SK-N-SH (cell line): ENCODE measurements at places on chromosomes 5 and 9.
A peak's percentile ranks its signal among the peaks of the same experiment; 100 is the strongest.

DNA sequence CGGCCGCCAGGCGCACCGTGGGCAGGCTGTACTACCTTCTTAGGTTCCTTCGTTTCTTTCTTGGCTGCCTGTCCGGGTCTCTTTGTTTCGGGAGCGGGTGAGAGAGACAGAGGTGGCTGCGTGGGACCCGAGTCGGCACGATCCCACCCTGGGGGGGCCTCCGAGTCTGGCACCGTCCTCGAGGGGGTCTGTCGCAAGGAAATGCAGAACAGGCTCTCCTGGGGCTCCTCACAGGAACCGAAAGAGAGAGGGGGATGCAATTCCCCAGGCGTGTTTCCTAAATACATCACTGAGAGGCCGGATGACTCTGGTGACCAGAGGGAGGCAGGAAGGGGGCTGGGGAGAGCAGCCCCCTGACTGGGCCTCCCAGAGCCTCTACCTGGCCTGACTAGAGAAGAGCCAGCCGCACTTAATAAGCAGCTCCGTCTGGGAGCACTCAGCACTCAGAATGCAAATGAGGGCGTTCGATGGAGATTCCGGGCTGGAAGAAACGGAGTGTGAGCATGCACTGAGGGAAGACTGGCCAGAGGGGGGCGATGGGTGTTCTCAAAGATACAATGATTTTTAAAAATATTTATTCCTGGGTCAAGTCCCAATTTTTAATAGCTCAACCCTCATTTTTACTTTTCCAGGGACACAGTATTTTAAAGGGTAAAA, 11.7 kb upstream of the INPP5E start:
- H3K27me3 ChIP-seq: no peaks in the 10 kb centered on the region
- H3K36me3 ChIP-seq: peaks cover 82% of the 10 kb centered on the region
- DNase-seq: no peak
- no peak overlapping the region for H3K27ac ChIP-seq

- DNase-seq: no peak
- peaks cover 10% of the 10 kb centered on the region; the same call in 1 of the 2 replicates for H3K4me1 ChIP-seq
- no peak overlapping the region for H3K27ac ChIP-seq
- peaks cover 16% of the 10 kb centered on the region; the same call in 1 of the 2 replicates for H3K27me3 ChIP-seq
- no peak overlapping the region for H3K4me3 ChIP-seq
Measured at GRCh38 chr5:138243794-138244193, 30.6 kb downstream of the GFRA3 start.

DNA sequence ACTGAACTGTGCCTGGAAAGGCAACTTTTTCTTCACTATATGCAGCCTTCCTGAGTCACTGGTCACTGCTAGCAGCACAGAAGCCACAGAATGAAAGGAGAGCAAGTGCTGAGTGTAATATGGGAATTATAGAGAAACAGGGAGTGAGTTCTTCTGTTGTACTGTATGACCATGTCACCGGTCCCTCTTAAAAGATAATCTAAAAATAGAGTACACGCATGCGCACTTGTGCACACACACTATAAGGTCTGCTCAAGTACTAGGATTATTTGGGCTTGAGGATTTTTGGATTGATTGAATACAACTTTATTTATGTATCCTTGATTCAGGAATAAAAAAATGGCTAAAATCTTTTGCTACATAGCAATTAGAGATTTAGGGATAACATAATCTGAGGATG, 571.9 kb downstream of the PDE4D start:
- no peaks in the 10 kb centered on the region for H3K27me3 ChIP-seq
- H3K36me3 ChIP-seq: no peaks in the 10 kb centered on the region
- DNase-seq: no peak
- H3K27ac ChIP-seq: no peak overlapping the region

DNA sequence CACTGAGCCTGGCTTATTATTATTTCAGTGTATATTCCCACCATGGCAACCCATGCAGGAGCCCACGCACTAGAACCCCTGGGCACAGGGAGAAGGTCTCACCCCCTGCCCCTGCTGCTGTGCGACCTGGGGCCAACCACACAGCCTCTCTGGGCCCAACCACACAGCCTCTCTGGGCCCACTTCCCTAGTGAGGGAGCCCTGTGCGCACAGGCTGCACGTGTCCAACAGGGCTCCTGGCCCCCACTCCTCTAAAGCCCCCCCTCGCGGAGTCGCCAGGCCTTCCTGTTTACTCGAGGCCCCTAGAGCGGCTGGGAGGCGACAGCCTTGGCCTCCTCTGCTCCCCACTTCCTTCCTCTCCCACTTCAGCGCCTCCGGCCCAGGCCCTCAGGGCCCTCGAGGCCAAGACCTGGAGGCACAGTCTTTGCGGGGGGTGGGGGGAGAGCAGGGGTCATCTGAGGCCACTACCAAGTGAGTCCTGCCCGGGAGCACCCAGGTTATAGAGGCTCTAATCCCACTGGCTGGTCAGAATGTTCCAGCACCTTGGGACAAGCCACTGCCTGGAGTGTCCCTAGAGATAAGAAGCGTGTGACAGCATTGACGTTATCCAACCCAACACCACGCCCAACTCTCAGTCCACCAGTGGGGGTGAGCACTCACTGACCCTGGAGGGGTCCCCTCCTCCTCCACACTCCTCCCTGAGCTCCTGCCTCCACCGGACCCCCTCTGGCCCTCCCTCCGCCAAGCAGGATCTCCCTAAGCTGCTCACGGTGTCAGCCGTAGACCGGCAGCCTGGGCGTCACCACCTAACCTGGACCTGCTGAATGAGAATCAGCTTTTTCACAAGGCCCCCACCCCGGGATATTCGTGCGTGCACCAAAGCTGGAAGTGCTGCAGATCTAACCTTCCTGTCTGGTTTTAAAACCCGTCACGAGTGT, 7.9 kb upstream of the ENG start:
- H3K27me3 ChIP-seq: no peaks in the 10 kb centered on the region
- DNase-seq: no peak
- no peak overlapping the region for H3K4me3 ChIP-seq
- no peaks in the 10 kb centered on the region for H3K4me1 ChIP-seq

GRCh38 chr9:116494815-116495634, 192.1 kb upstream of the TRIM32 start:
- no peak for DNase-seq
- no peak overlapping the region for H3K4me3 ChIP-seq
- H3K4me1 ChIP-seq: peaks cover 8% of the 10 kb centered on the region
- H3K27me3 ChIP-seq: no peaks in the 10 kb centered on the region

- no peaks in the 10 kb centered on the region for H3K27me3 ChIP-seq
- H3K4me1 ChIP-seq: peaks cover 15% of the 10 kb centered on the region; the same call in 1 of the 2 replicates
- no peak overlapping the region for H3K27ac ChIP-seq
- H3K36me3 ChIP-seq: no peaks in the 10 kb centered on the region
- DNase-seq: no peak
Measured at GRCh38 chr5:132770476-132771159, 6.4 kb downstream of the SEPTIN8 start.

DNA sequence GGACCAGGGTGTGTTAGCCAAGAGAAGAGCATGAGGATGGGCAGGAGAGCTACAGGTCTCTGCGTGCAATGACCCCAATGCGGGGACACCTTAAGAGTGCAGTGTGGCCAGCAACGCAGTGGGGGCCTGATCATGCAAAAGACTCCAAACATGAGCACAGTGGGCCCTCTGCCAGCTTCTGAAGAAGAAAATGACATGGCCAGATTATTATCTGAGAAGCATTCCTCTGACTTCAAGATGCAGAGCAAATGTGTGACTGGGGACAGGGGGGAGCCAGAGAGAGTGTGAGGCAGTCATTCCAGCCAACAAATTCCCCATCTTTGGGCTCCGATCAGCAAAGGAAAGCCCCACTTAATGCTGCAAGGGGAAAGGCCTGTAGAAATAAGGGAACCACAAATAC, 229.4 kb downstream of the CDK5RAP2 start:
- no peaks in the 10 kb centered on the region for H3K4me1 ChIP-seq
- H3K4me3 ChIP-seq: no peak overlapping the region
- no peaks in the 10 kb centered on the region for H3K36me3 ChIP-seq
- no peaks in the 10 kb centered on the region for H3K27me3 ChIP-seq
- no peak for DNase-seq
- H3K27ac ChIP-seq: no peak overlapping the region

DNA sequence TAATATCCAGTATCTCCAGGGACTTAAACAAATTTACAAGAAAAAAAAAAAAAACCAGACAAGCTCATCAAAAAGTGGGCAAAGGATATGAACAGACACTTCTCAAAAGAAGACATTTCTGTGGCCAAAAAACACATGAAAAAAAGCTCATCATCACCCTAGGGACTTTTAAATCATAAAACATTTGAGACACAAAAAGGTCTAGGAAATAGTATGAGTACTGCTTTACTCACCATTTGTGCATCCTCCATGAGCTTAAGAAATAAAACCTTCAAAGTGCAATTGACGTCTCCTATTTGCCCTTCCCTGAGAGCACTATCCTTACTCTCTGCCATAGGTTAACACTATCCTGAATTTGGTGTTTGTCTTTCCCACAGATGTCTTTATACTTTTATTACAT, 193.7 kb upstream of the NREP start:
- H3K36me3 ChIP-seq: no peaks in the 10 kb centered on the region
- peak overlapping the region; percentile 99 for H3K27ac ChIP-seq
- H3K4me3 ChIP-seq: no peak overlapping the region
- DNase-seq: no peak
- H3K27me3 ChIP-seq: no peaks in the 10 kb centered on the region

GRCh38 chr5:40386289-40386688, 293.4 kb upstream of the PTGER4 start:
- H3K36me3 ChIP-seq: no peaks in the 10 kb centered on the region
- H3K27ac ChIP-seq: no peak overlapping the region
- peaks cover 9% of the 10 kb centered on the region; the same call in 1 of the 2 replicates for H3K27me3 ChIP-seq
- DNase-seq: no peak

DNA sequence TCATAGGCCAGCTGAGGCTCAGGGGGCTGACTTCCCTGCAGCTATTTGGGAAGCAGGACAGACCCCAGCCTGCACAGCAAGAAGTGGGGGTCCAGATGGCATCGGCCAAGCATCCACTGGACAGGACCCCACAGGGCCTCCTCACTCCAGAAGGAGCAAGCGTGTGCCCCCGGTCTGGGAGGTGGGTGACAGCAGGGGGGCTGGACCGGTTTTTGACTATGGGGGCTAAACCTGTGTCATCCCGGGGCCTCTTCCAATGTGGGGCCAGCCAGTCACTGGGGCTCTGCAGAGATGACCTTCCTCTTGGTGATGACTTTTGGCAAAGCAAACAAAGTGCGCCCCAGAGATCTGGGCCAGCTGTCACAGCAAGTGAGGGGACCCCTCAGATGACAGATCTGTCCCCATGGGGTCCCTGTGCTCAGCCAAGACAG, 163.9 kb downstream of the OLFM1 start:
- H3K36me3 ChIP-seq: no peaks in the 10 kb centered on the region
- H3K4me3 ChIP-seq: no peak overlapping the region
- no peak for DNase-seq
- H3K4me1 ChIP-seq: no peaks in the 10 kb centered on the region
- H3K27ac ChIP-seq: no peak overlapping the region

GRCh38 chr5:111461255-111461671, 51.1 kb downstream of the STARD4 start:
- H3K4me3 ChIP-seq: no peak overlapping the region
- H3K27ac ChIP-seq: peak overlapping the region; percentile 81
- DNase-seq: peak; percentile 53
- peaks cover 6% of the 10 kb centered on the region for H3K4me1 ChIP-seq
- no peaks in the 10 kb centered on the region for H3K27me3 ChIP-seq

- H3K36me3 ChIP-seq: no peaks in the 10 kb centered on the region
- peaks cover 10% of the 10 kb centered on the region for H3K4me1 ChIP-seq
- H3K27ac ChIP-seq: no peak overlapping the region
- H3K4me3 ChIP-seq: no peak overlapping the region
- DNase-seq: no peak
- H3K27me3 ChIP-seq: no peaks in the 10 kb centered on the region
Measured at GRCh38 chr5:163540696-163541095, 35.3 kb downstream of the MAT2B start.
